ENCODE measurements at places on chromosomes 2 and 18.

- no peak for DNase-seq
These were observed 155.9 kb downstream of the WDPCP start for GRCh38 chr2:63432373-63432772.

DNA sequence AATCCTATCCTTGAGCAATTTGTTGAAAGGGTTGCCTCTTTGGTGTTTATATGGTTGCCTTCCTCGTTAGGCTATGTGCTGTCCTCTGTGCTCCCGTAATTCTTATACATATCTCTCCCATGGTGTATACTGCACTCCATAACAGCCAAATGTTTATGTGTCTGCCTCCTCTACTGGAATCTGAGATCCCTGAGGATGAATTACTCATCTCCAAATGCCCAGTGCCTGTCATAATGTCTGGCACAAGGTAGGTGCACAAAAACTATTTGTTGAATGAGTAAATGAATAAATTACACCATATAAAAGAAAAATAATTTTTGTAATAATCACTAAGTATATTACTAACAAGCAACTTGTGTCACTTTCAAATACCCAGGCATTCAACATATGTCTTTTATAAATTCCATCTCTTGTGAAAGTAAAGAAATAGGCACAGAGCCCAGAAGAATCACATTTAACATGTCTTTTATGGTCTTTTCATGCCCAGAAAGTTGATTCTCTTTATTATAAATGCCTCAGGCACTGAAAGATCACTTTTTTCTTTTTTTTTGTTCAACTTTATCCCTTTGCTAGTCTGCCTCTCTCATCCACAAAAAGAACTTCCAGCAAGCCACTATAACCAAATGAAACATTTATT is 164.9 kb downstream of the CCDC148 start:
- DNase-seq: no peak

GRCh38 chr18:9552191-9552590 is 62.2 kb downstream of the PPP4R1 start:
- DNase-seq: no peak

DNA sequence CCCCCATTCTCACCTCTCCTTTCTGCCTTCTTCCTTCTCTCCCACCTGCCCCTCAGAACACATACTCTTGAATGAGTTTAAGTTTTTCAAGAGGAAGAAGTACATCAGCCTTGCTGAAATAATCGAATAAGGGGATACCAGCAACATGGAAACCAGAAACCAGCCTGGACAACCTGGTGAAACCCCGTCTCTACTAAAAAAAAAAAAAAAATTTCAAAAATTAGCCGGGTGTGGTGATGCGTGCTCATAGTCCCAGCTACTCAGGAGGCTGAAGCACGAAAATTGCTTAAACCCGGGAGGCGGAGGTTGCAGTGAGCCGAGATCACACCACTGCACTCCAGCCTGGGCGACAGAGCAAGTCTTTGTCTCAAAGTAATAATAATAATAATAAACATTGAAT is 75.0 kb upstream of the SLC1A4 start:
- DNase-seq: no peak

GRCh38 chr2:180669016-180669415 is 311.4 kb upstream of the UBE2E3 start:
- DNase-seq: no peak

GRCh38 chr18:74683573-74683972 is 85.9 kb downstream of the ZNF407 start:
- no peak for DNase-seq

- no peak for DNase-seq
These were observed 75.6 kb downstream of the MBP start for GRCh38 chr18:77057006-77057395.

DNA sequence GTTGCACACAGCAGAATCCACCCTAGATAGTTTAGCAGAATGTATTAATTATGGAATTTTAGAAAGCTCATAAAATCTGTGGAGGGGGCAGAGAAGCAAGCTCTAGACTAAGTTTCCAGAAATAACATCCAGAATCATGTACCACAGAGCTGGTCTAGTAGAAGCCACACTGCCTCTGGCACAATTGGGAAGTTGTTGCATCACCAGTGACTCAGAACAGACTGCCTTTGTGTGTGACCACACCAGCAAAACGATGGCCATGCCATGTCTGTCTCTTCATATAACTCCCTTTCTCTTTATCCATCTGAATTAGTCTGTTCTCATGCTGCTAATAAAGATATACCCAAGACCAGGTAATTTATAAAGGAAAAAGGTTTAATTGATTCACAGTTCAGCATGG is 158.9 kb downstream of the CCDC148 start:
- DNase-seq: no peak

DNA sequence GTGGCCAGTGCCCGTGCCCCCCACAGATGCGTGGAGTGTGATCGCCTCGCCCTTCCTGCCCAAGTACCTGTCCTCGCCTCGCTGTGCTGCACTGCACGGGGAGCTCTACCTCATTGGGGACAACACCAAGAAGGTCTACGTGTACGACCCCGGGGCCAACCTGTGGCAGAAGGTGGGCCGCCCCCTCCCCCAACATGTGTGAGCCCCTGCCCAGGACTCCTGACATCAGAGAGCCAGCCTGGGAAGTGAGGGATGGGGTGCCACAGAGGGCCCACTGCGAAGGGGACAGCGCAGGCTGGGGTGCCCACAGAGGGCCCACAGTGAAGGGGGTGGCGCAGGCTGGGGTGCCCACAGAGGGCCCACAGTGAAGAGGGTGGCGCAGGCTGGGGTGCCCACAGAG is 9.8 kb upstream of the ERFE start:
- no peak for DNase-seq

DNA sequence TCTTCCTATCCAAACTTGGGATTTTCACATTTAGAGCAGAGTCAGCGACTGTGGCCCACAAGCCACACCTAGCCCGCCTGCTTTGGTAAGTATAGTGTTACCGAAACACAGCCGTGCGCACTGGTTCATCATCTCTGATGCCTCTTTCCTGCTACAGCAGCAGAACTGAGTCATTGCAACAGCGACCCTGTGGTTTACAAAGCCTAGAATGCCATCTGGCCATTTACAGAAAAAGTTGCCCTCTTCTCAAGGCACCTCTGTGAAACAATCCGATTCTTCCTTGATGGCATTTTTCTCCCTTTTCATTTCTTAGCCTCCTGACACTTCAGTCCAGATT is 10.7 kb upstream of the IAH1 start:
- DNase-seq: no peak

- no peak for DNase-seq
These were observed 3.1 kb upstream of the TMEM185B start for GRCh38 chr2:120226316-120226715.

DNA sequence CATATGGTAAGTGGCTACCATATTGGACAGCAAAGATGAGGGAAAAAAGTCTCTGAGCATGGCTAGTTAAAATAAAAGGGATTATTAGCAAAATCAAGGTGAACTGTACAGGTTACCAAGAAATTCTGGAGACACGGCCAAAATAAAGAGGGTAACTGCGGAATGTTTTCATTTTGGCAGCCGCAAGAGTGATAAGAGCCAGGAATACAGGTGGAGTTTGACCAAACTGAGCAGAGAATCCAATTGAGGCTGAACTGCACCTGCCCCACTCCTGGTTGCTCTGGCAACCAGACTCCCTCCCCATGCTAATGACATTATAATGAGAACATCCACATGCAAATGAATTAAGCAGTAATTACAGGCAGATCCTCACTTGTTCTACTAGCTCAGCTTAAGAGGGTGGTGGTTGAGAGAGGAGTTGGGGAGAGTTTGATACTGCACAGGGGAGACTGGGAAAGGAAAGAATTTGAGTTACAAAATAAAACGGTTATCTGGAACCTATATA is 18.8 kb upstream of the EPHA4 start:
- DNase-seq: no peak

GRCh38 chr2:237438080-237438940 is 24.3 kb upstream of the COL6A3 start:
- DNase-seq: no peak

Data from stimulated activated CD4-positive, alpha-beta T cell treated with anti-CD3 and anti-CD28 coated beads, Interleukin-15, amount 100 ng/mL, for 1 hour (primary cell).